ENCODE measurements at places on chromosomes 3 and 15.

- no peaks in the 10 kb centered on the region for H3K27me3 ChIP-seq
- no peak overlapping the region for H3K27ac ChIP-seq
- H3K36me3 ChIP-seq = no peaks in the 10 kb centered on the region
- no peaks in the 10 kb centered on the region for H3K4me1 ChIP-seq
Measured at GRCh38 chr15:99605490-99605931, 39.7 kb downstream of the MEF2A start.

GRCh38 chr3:13931172-13931571 is 51.3 kb upstream of the WNT7A start:
- no peak overlapping the region for H3K27ac ChIP-seq
- no peak for DNase-seq
- no peaks in the 10 kb centered on the region for H3K36me3 ChIP-seq
- H3K27me3 ChIP-seq = no peaks in the 10 kb centered on the region
- H3K4me1 ChIP-seq = no peaks in the 10 kb centered on the region

GRCh38 chr3:49316696-49317457 is 23.0 kb downstream of the USP4 start:
- DNase-seq = no peak
- no peaks in the 10 kb centered on the region for H3K27me3 ChIP-seq
- H3K4me3 ChIP-seq = no peak overlapping the region
- peaks cover 2% of the 10 kb centered on the region for H3K36me3 ChIP-seq

DNA sequence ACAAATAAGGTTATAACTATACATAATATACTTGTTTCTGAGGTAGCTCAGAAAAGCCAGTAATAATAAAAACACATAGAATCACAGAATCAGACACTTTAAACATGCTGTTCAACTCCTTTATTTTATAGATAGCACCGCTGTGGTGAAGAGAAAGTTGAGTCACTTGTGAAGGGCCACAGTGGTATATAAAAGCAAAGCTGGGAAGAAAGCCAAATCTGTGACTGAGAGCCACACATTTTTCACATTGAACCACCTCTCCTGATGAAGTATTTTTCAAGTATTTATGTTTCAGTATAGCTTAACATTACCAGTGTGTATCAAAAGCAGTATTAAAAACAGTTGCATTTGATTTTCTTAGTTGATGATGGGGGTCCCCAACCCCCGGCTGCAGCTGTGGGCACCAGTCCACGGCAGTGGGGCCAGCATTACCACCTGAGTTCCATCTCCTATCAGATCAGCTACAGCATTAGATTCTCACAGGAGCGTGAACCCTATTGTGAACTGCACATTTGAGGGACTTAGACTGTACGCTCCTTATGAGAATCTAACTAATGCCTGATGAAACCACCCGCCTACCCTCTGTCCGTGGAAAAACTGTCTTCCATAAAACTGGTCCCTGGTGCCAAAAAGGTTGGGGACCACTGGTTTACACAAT is 46.2 kb downstream of the TBL1XR1 start:
- peak; percentile 58 for DNase-seq
- H3K36me3 ChIP-seq = no peaks in the 10 kb centered on the region
- H3K27me3 ChIP-seq = no peaks in the 10 kb centered on the region
- peak overlapping the region; percentile 3 for H3K4me3 ChIP-seq

GRCh38 chr15:52496175-52496574 is 32.5 kb downstream of the MYO5A start:
- H3K27me3 ChIP-seq = no peaks in the 10 kb centered on the region
- H3K4me3 ChIP-seq = no peak overlapping the region
- DNase-seq = no peak
- H3K36me3 ChIP-seq = no peaks in the 10 kb centered on the region
- H3K4me1 ChIP-seq = no peaks in the 10 kb centered on the region
- no peak overlapping the region for H3K27ac ChIP-seq

DNA sequence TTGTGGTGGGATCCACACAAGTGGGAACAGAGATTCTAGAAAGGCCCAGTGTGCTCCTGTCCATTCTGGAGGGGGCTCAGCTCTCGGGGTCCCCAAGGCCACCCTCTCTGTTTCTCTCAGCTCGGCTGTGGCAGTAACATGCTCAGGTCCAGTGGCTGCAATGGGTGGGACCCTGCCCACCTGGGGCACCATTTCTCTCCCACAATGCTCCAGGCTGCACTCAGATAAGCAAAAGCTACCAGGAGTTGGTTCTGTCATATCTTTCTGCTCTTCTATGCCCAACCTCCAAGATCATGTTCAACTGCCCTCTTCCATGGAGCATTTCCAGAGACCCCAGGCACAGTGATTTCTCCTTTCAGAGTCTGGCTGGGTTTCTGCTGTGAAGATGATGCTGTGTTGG is 40.8 kb downstream of the ITGA11 start:
- H3K27ac ChIP-seq = no peak overlapping the region
- no peaks in the 10 kb centered on the region for H3K4me1 ChIP-seq
- H3K36me3 ChIP-seq = no peaks in the 10 kb centered on the region
- DNase-seq = no peak

- no peaks in the 10 kb centered on the region for H3K27me3 ChIP-seq
- no peaks in the 10 kb centered on the region for H3K4me1 ChIP-seq
- H3K27ac ChIP-seq = no peak within 1 kb of the TSS
Measured at GRCh38 chr3:50503504-50504342, at the start of gene CACNA2D2. CACNA2D2 (minus strand) TSS chr3:50503634; CDS start chr3:50503423, 211 bp downstream.

GRCh38 chr15:83099290-83099689 is 8.2 kb upstream of the TM6SF1 start:
- H3K27me3 ChIP-seq = peaks cover 10% of the 10 kb centered on the region
- DNase-seq = no peak
- no peak overlapping the region for H3K27ac ChIP-seq
- H3K36me3 ChIP-seq = no peaks in the 10 kb centered on the region
- H3K4me3 ChIP-seq = no peak overlapping the region

DNA sequence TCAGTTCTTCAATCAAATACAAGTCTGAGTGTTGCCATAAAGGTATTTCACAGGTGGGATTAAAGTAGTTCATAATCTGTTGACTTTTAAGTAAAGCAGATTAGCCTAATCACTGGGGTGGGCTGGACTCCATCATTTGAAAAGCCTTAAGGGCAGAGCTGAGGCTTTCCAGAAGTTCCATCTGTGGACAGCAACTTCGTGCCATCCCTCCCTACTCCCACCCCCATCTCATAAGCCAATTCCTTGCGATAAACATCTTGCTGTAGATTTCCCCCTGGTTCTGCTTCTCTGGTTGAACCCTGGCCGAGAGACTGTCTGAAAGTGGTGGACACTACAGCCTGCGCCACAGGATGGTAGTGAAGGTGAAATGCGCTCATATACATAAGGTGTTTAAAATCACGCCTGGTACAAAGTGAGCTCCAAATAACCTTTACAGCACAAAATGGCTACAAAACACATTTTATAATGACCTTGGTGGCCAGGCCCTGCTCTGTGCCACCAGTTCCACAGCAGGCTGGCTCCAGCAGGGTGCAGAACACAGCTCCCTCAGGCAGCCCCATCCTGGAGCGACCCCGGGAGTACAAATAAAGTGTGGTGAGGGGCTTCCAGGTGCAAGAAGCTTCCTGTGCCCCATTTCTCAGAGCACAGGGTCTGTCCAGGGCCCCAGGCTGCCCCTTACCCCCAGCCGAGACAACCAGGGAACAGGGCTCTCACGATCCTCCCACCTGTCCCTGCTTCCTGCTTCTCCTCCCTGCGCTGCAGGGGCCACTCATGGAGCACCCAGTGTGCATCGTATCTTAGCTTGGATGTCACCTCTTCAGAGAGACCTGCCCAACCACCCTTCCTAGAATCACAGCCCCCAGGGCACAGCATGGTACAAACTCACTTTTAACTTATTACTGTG is 25.8 kb upstream of the GATA2 start:
- no peak for DNase-seq
- H3K36me3 ChIP-seq = no peaks in the 10 kb centered on the region
- H3K27me3 ChIP-seq = peaks cover 12% of the 10 kb centered on the region
- H3K4me1 ChIP-seq = no peaks in the 10 kb centered on the region

DNA sequence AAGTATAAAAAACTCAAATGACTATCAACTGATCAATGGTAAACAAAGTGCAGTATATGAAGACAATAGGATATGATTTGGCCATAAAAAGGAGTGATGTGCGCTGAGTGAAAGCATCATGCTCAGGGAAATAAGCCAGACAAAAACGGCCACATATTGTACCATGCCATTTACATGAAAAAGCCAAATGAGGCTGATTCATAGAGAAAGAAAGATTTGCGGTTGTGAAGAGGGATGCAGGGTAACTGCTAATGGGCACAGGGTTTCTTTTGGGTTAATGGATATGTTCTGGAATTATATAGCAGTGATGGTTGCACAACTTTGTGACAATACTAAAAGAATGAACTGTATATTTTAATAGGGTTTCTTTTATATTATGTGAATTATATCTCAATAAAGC is 877.2 kb upstream of the CFAP20DC start:
- H3K36me3 ChIP-seq = no peaks in the 10 kb centered on the region
- DNase-seq = no peak
- no peak overlapping the region for H3K4me3 ChIP-seq
- H3K27ac ChIP-seq = no peak overlapping the region
- H3K27me3 ChIP-seq = no peaks in the 10 kb centered on the region
- no peaks in the 10 kb centered on the region for H3K4me1 ChIP-seq

DNA sequence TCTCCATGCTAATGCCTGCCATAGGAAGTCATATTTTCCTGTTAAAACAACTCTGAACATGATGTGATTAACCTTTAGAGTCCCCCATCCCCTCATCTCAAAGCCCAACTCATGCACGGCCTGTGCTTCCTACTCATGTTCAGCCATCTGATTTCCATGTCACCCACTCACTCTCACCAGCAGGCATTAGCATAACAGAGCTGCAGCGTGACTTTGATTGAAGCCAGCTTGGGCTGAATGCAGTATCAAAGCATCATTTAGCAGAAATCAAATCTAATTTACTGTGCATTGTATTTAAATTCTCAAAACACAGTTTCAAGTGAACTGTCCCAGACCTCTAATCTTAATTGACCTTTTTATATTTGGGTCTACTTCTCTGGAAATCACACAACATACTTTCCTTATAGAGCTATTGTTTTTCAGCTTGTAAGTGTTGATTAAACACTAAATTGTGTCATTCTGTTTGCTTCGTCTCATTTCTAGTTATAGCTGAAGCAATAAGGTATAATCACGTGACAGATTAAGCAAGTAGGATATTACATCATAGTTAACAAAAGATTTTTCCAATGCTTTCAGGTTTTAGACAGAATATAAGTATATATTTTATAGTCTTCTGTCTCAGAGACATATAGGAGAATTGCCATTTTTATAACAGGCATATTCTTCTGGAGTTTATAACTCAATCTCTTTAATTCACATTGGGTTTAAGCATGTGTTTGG is 501.5 kb downstream of the ROBO2 start:
- no peak for DNase-seq
- H3K36me3 ChIP-seq = no peaks in the 10 kb centered on the region
- no peaks in the 10 kb centered on the region for H3K27me3 ChIP-seq
- H3K4me3 ChIP-seq = no peak overlapping the region
- H3K4me1 ChIP-seq = no peaks in the 10 kb centered on the region

- no peaks in the 10 kb centered on the region for H3K27me3 ChIP-seq
- DNase-seq = no peak
- peaks cover 7% of the 10 kb centered on the region for H3K36me3 ChIP-seq
- H3K4me3 ChIP-seq = no peak overlapping the region
- H3K4me1 ChIP-seq = peaks cover 25% of the 10 kb centered on the region
Measured at GRCh38 chr3:52236424-52236886, 2.5 kb downstream of the TWF2 start.

DNA sequence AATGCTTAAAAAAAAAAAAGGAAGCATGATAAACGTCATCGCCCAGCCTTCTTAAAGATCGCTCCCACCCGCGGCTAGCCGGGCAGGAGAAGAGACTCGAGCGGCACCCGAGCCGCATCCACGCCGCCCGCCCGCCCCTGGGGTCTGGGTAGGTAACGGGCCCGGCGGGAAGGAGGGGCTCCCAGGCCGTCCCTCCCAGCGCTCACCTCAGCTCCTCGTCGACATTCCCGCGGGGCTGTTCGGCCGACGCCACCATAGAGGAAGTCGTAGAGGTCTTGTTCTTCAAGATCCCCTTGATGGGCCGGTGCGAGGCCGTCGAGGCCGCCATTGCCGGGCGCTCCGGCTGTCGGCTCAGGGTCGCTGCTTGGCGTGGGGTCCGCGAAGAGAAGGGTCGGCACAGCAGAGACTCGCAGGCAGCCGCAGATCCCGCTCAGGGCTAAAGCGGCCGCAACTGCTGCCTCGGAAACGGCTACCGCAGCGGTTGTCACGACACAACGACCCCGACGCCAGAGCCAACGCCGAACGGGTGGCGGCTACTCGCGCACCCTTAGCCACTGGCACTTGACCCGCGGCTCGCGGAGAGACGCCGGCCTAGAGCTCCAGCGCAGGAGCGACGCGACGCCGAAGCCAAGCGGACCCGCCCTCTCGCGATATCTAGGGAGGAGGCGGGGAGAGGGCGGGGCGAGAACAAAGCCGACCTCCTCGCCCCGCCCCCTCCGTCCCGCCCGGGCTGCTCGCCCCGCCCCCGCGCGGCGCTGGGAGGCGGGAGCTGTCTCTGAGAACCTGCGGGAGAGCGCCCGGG is at the start of gene PPP1R2:
Gene PPP1R2 (minus strand): TSS at position 628 of the 802 bp plus-strand sequence. CDS start 300 bp downstream, at position 328.
- DNase-seq = peak; percentile 71
- H3K4me1 ChIP-seq = peaks cover 28% of the 10 kb centered on the region
- no peaks in the 10 kb centered on the region for H3K36me3 ChIP-seq
- peak within 1 kb of the TSS; percentile 95 for H3K4me3 ChIP-seq

DNA sequence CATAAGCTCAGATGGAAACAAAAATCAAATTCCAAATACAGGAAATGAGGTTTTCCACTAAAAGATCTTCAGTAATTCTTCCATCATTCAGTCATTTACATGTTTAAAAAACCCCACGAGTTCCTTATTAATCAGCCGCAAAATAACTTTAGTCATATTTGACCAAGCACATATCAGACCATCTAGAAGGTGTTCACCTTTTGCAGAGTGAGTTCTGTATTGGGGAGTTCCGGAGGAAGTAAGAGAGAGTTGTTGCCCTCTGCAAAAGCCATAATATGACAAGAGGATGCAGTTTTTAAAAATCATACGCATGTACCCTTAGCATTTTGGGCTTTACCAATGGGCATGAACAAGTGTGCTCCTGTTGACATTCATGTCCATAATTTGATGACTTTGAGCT is 61.6 kb downstream of the CCR1 start:
- no peaks in the 10 kb centered on the region for H3K27me3 ChIP-seq
- H3K4me3 ChIP-seq = no peak overlapping the region
- no peak overlapping the region for H3K27ac ChIP-seq
- DNase-seq = no peak
- no peaks in the 10 kb centered on the region for H3K36me3 ChIP-seq
- H3K4me1 ChIP-seq = no peaks in the 10 kb centered on the region

DNA sequence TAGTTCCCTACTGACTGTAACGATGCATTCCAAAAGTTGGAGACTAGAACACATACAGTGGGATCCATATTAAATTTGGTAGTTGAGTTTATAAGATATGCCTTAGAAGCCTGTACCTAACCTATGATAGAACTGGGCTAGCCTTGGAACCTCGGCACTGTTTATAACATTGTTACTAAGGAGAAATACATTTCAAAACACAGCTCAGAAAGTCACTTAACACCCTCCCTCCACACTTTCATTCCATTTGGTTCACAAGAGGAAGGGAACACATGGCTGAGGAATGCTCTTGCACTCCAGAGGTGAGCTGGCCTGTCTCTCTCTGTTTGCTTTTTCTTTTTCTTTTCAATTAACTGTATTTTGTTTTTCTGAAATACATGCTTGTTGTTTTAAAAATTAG is 48.7 kb upstream of the TSC22D2 start:
- no peaks in the 10 kb centered on the region for H3K36me3 ChIP-seq
- peaks cover 13% of the 10 kb centered on the region for H3K4me1 ChIP-seq
- no peaks in the 10 kb centered on the region for H3K27me3 ChIP-seq
- no peak overlapping the region for H3K4me3 ChIP-seq
- peak overlapping the region; percentile 67 for H3K27ac ChIP-seq

GRCh38 chr3:9503283-9503682 is 50.3 kb downstream of the LHFPL4 start:
- no peaks in the 10 kb centered on the region for H3K36me3 ChIP-seq
- no peak overlapping the region for H3K27ac ChIP-seq
- H3K4me3 ChIP-seq = no peak overlapping the region
- no peaks in the 10 kb centered on the region for H3K4me1 ChIP-seq
- DNase-seq = peak; percentile 62
- no peaks in the 10 kb centered on the region for H3K27me3 ChIP-seq

All from Panc1 (cell line).